ENCODE measurements at places on chromosomes 1 and 21.

- DNase-seq: no peak
Observed at GRCh38 chr1:228472655-228473054, 14.5 kb upstream of the RNF187 start.

GRCh38 chr1:212477680-212478466 lies 45.2 kb downstream of the NENF start:
- no peak for DNase-seq

GRCh38 chr1:147243841-147244240 lies 1.4 kb downstream of the CHD1L start:
- no peak for DNase-seq

GRCh38 chr1:2799811-2800663 lies 1.5 kb downstream of the TTC34 start:
- DNase-seq: no peak

DNA sequence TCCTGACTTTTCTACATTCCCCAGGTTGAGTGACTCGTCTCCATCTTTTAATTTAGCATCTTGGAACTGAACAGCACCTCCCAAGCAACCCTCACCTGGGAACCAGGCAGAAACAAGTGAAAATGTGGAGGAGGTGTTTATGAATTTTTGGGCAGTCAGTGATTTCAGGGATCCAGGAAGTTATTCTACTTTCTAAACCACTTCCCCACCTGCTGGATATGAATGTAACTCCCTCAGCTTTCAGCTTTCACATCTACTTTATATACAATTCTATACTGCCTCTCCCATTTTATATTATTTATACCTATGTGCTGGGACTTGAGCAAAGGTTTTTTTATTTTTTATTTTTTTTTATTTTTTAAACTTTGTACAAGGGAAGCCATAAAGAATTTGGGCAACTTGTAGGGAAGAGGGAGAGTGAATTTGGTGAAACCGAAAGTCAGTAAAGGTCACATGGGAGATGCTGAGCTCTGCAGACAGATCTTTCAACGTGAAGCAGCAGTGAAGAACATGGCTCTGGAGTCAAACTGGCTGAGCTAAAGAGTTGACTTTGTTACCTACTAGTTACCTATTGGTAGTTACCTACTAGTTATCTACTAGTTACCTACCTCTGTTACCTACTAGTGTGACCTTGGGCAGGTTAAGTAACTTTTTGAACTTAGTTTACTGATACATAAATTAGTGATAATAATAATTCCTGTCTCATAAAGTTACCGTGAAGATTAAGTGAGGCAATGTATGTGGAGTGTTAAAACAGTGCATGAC lies 45.5 kb downstream of the DDR2 start:
- no peak for DNase-seq
